ENCODE measurements at places on chromosomes 12 and 14.

- no peak for DNase-seq
Measured at GRCh38 chr12:116542345-116542956, 16.7 kb upstream of the MAP1LC3B2 start.

- no peak for DNase-seq
Measured at GRCh38 chr14:21023174-21023573, 1.7 kb downstream of the NDRG2 start.

DNA sequence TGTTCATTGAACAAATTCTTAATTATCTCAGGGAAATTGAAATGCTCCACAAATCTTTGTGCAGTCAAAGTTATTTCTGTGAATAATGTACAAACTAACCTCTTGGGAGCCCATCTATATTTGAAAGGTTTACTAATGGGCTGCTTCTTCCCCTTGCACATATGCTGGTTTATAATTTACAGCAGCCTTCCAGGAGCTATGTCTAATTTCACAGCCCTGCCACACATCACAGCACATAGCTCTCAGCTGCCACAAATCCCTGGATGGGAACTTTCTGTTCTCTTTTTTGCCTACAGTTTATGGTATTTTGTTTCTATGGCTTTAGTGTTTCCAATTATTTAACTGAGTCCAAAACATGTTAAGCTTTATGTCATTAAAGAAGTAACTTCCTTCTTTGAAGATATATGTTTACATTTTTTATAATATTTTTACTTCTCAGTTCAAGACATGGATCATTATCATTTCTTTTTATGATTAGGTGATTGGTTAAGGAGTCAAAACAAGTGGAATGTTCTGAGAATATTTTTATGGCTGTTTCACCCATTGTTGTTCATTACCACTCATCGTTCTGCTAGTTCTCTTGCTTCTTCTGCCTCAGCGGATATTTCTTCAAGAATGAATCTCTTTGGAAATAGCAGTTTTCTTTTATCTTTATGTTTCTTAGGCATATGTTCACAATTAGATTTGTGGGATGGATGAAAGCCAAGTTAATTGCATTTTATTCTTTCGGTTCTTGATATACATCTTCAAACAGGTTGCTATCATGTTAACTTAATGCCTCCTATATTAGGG, 475.6 kb upstream of the MIS18BP1 start:
- no peak for DNase-seq

DNA sequence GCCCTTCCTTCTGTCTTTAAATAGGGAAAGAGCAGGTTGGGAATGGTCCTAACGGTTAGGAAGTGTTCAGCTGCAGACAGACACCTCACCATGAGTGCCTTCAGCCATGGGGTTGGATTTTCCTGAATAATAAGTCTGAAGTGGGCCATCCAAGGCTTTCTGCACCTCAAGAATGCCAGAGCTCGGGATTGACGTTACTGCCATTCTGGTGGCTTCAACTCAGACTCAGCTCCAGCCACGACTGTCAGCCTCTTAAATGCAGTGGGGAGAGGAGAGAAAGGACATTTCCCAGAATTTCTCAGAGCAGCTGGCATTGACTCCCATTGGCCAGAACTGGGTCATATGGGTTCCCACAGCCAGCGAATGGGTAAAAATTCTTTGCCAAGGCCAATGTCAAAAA, 363.4 kb downstream of the MED13L start:
- no peak for DNase-seq

GRCh38 chr12:102629262-102629888, 149.0 kb upstream of the IGF1 start:
- no peak for DNase-seq

- DNase-seq, result no peak
Measured at GRCh38 chr14:80358112-80358511, 146.8 kb upstream of the DIO2 start.

DNA sequence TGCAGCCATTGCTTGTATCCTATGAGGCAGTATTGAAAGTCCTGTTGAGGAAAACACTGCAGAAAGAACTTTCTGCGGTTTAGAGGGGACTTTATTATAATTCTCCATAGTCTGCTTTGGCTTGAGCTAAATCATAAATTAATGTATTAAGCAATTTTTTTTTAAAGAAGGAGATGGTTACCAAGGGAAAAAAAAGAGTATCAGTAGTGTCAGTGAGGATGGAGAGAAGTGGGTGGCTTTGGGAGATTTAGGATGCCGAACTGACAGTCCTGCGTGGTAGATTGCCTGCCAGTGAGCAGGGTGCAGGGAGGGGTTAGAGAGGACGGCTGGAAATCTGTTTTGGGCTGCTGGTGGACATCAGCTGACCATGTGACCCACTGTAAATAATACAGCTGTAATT, 96.8 kb downstream of the MYRFL start:
- no peak for DNase-seq

- no peak for DNase-seq
Measured at GRCh38 chr12:93537769-93538168, 34.7 kb upstream of the SOCS2 start.

DNA sequence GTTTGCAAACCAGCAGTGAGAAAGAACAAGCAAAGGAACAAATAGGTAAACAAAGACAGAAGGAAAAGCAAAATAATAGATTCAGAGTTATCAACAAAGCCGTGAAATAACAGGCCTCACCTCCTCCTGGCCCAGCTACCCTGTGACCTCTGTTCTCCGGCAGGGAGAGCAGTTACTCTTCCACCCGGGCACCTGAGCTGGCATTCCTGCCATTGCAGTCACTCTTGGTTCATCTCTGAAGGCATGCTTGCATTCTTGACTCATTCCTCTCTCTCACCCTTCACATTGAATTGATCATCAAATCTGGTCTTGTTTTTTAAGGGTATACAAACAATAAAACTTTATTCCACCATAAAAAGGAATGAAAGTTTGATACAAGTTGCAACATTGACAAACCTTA, 95.1 kb downstream of the TTC8 start:
- no peak for DNase-seq

DNA sequence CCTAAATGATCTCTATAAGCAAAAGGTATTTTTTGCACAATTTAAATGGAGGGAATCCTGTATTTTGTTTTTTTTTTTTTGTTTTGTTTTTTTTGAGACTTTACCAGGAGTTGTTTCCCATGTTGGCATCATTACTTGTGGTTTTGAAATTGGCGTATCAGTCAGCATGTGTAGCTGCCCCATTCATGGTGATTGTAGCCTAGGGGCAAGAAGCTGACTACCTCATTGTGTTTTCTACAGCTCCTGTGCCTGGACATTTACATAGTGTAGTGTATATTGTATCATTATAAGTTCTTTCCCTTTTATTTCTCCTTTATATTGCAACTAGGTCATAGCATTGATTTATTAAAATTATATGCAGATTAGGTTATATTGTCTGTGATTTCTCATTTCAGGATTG, 24.5 kb downstream of the SAMD4A start:
- no peak for DNase-seq

DNA sequence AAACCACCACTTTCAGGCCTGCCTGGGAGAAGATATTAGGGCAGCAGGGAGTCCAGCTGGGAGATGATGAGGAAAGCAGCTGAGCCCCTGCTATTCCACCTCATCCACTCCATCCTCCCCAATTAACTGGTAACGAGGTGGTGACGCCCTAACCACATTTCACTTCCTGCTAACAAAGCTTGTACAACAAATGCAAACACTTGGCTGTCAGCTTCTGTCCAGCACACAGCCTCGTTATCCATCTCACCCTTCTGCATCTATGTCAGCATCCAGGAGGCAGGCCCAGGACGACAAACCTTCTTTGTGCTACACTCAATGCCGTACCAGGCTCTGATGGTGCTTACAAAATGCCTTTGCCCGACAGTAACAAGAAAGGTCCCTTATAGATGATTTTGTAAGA, 225.4 kb downstream of the APAF1 start:
- DNase-seq, result no peak

GRCh38 chr12:7021956-7022355, 3.7 kb upstream of the LPCAT3 start:
- no peak for DNase-seq

GRCh38 chr12:68042212-68042699, 53.0 kb downstream of the IFNG-AS1 start:
- DNase-seq, result no peak

DNA sequence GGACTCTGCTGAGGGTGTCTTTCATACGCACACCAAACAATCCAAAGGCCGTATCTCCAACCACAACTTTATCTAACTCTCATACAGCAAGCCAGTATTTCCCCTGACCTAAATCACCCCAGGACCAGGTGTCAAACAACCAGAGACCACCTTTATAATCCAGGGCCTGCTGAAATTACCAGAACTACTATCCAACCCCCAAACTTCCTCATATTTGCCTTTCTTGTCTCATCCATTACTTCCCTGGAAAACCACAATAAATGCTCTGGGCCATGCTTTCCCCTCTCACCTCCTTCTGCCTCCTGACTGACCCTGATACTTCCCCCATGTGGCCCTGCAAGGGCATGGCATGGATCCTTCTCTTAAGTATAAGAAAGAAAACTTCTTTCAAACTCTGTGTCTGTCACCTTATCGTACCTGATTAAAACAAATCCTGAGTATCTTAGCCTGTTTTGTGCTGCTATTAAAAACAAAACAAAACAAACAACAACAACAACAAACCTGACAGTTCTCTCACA, 44.7 kb upstream of the CRACR2A start:
- DNase-seq, result no peak

GRCh38 chr12:92717202-92717601, 14.4 kb downstream of the PLEKHG7 start:
- no peak for DNase-seq

GRCh38 chr14:100078997-100079725, 13.9 kb downstream of the EVL start:
- DNase-seq, result no peak

DNA sequence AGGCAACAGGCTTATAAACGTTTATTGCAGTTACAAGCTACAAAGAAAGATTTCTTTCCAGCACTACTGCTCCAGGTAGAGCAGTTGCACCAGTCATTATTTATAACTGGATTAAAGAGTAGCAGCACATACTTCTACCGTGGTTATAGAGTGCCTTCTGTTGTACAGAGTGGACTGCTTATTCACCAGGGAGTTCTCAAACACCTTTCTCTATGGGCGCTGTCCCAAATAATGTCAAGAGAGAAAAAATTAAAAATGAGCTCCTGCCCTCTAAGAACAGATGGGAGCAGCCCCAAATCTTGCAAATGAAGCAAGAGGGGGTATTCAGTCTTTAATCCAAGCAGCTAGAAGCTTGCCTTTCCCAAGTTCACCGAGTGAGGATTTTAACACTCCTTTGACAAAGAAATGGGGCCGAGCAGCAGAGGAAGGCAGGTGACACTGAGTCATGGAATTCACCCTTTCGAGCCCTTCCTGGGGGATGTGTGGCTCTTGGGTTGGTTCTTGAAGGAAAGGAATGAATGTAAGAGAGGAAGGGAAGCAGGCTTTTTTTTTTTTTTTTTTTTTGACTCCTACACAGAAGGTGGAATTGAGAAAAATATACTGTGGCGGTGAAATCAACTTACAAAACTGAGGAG, 181.2 kb downstream of the PRKCH start:
- DNase-seq, result no peak

DNA sequence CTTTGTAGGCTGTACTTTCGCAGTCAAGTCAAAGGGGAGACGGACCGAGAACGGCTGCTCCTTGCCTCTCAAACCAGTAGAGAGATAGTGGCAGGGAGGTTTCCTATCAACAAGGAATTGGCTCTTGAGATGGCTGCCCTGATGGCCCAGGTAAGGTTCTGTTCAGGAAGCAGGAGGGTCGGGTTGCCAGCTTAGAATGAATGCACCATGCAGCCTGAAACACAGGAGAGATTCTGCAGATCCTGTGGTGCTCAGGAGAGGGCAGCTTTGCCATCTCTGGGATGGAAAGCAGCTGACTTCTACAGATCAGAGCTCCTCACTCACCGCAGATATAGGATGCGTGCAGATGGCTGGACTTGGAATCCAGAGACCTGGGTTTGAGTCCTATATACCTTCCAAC, 18.0 kb downstream of the PIGH start:
- DNase-seq, result no peak

DNA sequence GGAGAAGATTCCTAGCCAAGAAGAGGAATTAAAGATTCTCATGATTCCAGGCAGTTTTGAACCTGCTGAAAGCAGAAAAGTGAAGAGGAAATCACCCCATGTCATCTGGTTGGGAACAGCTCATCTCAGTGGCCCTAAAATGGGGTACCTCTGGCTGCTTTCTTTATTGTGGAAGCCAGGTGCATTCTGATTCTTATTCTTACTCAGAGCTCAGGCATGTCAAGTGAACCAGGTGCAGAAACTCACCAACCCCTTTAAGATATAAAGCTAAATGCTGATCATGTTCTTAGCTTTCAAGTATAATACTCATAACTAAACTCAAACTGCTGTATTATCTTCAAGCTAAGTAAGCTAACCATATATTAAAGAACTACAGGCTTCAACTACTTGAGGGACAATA, 253.9 kb upstream of the ARID2 start:
- no peak for DNase-seq

GRCh38 chr14:26175658-26176057, 422.2 kb downstream of the NOVA1 start:
- DNase-seq, result no peak

DNA sequence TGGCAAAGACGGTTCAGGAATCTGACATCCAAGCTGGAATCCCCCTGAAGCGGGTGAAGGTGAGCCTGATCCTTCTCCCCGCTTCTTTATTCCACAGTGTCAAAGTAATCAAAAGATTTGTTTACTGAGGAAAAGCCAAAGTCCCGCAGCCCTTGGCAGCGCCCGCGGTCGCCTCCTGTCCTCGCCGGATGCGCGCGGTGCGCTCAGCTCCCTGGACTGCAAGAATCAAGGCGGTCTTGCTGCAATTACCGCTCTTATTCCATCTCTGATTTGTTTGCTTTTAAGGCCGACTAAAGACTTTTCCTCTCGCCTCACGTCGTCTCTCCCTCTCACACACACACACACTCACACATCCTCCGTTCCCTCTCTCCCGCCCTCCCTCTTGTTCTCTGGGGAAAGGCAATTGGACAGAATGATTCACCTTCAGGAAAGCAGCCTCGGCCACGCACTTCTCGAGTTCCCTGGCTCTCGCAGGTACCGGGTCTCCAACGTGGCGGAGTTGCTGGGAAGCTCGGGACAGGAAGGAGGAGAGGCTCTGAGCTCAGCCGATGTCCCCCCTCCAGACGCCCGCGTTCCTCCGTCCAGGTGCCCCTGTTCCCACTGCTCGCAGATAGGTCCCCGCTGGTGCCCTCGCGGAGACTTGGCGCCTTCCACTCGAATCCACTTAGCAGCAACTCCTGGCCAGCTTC, 68.6 kb upstream of the USP15 start:
- peak; percentile 7 for DNase-seq

DNA sequence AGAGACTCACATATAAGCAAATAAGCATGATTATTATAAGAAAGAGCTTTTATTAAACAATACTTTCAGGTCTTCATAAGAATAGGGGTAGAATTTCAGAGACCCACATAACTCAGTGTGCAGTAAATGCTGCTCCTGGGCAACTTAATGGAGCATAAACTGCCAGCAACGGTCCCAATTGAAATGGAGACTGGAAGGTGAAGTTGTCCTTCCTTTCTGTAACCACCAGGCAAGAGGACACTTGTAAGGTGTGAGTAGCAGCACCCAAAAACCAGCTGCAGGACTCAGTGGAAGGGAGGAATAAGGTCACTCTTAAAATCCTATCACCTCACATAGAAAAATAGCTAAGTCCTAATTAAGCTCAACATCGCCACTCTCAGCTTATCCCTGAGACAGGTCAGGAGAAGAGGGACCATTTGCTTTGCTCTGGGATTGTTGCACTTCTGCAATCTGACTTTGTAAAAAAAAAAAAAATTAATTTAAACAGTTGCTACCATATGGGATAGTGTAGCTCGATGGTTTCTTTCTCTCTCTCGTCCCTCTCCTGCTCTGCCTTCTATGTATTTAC, 22.7 kb upstream of the LTA4H start:
- DNase-seq, result no peak
